Common myeloid progenitor, CD34-positive (primary cell): ENCODE measurements at places on chromosomes 12 and 14.
A peak's percentile ranks its signal among the peaks of the same experiment; 100 is the strongest.

DNA sequence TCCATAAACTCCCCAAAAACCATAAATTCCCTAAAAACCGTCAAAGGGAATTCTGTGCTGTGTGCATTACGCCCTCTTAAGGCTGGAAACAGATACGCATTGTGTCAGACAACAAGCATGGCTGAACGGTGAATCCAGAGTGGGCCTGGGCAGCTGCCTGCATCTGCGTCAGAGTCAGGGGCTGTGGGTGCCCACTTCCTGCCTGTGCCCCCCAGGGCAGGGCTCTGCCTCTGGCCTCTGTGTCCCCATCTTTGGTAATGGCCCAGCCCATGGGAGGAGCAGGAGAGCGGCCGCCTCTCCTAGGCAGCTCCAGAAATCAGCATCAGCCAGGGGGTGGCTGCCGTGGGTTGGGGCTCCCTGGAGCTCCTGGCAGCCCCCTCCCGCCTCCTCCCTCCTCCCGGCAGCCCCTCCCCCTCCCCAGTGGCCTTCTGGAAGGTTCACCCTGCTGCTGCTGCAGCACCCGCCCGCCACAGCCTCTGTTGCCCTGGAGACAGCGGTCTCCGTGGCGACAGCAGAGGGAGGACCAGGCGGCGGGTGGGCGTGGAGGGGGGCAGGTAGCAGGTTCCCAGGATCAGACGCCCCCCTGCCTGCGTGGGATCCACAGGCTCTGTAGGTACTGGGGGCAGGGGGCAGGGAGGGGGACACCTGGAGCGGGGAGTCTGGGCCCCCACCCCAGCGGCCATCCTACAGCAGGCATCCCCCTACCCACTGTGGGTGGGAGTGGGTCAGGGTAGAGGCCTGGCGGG lies 5.9 kb downstream of the MMP17 start:
- peak; percentile 35 for DNase-seq

DNA sequence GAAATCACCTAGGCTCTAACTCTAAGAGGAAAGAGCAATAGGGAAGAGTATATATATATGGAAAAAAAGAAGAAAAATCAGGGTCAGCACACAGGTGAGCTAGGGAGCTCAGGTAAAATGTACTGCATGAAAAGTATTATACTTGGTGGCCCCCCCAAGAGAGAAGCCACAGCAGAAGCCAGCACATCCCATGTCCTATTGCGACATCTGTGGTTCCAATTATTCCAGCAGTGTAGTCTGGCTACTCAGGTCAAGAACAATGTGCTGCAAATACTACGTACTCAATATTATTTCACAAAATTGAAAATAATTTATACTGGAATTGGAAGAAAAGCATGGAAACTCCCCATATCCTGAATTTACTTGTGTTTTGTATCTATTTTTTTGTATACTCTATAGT lies 85.5 kb downstream of the CEP83 start:
- no peak for DNase-seq

- DNase-seq = no peak
Observed at GRCh38 chr12:64660237-64661018, 50.1 kb downstream of the RASSF3 start.

DNA sequence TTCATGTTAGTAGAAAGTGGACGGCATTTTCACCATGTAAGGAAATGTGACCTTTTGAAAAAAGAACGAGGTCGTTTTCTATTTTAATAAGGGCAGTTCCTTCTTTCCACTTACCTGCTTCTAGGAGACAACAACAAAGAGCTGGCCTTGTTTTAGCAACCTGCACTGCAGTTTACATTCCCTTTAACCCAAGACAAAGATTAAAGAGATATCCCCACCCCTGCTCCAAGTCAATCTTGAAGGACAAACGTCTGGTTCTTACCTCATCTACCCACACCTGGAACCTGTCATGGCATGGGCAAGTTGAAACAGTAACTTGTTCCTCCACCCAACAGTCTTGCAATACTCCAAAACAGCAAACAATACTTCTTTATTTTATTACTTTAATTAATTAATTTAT lies 32.7 kb downstream of the ZCCHC8 start:
- no peak for DNase-seq

GRCh38 chr14:95068080-95068479 lies 89.2 kb downstream of the DICER1 start:
- DNase-seq = no peak

DNA sequence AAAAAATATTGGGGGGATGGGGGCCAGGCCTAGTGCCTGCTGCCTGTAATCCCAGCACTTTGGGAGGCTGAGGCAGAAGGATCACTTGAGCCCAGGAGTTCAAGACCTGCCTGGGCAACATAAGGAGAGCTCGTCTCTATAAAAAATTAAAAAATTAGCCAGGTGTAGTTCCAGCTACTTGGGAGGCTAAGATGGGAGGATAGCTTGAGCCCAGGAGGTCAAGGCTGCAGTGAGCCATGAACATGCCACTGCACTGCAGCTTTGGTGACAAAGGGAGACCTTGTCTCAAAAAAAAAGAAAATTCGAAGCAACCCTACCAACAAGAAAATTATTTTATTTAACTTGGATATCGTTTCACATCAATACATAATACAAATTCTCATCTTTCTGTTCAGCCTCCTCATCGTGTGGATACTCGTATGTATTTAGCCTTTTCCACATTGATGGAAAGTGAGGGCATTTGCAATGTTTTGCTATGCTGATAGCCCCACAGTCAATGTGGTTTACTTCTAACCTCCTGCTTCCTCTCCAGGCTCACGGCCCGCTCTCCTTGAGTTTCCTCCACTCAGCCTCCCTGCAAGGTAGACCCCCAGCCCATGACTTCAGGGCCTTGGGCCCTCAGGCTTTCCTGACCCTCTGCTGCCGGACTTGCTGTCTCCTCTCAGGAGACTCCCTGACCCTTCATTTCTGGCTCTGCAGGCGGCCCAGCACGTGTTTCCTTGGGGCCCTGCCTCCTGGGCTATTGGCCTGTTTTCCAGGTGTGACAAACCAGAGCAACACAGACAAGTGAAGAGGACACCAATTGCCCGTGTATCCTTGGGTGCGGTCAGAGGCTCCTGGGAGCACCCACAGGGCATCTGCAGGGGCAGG lies 54.8 kb downstream of the NFKBIA start:
- peak; percentile 88 for DNase-seq

DNA sequence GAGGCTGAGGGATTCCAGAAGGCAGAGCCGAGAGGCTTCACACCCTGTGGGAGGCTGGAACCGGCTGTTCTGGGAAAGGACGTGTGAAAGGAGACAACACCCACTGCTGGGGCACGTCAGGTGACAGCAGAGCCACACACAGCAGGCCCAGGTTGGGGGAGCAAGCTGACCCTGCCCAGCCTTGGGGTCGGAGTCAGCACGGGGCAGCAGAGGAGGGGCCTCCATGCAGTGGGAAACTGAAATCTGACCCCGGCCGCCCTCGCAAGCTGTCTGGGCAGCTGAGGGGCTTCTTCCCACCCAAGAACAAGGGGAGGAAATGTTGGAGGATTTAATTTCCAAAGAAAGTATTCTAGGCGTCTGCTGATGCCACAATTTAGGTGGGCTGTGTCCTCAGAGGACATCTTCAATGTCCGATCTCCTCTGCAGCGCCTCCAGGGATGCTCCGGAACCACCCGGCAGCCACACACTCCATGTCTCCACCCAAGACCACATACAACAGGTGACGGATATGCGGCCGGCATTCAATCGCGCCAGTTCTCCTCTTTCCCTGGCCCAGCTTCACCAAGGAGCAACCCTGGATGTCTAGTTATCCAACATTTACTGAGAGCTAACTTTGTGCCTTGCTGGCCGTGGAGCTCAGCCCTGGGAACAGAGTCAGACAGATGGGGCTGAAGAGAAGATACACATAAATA lies 30.7 kb downstream of the SNRNP35 start:
- no peak for DNase-seq

- DNase-seq = no peak
Observed at GRCh38 chr12:131596115-131596514, 114.8 kb upstream of the SFSWAP start.

- DNase-seq = no peak
Observed at GRCh38 chr14:105399466-105399775, 1.1 kb downstream of the TEX22 start.

GRCh38 chr12:93174048-93174447 lies 203.7 kb upstream of the NUDT4 start:
- DNase-seq = no peak

DNA sequence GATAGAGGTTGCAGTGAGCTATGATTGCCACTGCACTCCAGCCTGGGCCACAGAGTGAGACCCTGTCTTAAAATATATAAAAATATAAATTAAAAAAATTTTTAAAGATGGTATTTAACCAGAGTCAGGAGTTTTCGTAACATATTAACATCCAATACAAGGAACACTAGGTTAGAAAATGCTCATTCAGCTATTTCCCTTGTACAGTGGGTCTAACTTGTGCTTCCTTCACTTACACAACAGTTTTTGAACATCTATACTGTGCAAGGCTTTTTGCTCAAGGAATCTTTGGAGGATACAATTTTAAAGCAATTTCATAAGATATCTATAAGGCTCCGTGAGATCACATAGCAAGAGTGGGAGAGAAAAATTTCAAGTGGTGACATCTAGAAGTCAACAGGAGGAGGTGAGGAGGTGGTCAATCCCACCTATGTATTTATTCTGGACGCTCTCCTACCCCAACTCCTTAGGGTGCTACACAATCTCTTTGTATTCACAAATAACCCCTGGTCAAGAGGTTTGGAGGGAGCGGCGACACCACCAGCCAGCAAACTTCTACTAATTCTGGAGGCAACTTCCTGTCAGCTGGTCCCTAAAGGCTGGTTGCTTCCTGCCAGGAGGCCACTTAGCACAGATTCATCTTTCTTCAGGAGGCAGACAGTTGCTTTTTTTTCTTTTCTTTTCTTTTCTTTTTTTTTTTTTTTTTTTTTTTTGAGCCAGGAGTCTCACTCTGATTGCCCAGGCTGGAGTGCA lies 22.2 kb downstream of the DUSP16 start:
- DNase-seq = peak; percentile 12

DNA sequence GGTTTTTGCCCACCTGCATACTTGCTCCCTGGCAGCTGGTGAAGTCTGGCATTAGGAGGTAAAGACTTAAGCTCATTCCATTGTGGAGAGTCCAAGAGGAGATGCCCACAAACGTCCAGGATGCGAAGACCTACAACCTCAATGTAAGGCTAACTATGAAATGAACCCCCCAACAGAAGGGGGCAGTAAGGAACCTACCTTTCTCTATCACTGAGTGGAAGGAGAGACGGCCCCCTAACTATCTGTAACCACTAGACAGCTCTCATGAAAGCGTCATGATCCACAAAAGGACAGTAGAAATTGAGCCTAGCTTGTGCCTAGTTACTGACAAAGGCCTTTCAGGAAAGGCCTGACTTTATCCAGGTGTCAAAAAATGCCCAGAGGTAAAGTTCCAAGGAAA lies 55.3 kb downstream of the ZFYVE21 start:
- DNase-seq = no peak

DNA sequence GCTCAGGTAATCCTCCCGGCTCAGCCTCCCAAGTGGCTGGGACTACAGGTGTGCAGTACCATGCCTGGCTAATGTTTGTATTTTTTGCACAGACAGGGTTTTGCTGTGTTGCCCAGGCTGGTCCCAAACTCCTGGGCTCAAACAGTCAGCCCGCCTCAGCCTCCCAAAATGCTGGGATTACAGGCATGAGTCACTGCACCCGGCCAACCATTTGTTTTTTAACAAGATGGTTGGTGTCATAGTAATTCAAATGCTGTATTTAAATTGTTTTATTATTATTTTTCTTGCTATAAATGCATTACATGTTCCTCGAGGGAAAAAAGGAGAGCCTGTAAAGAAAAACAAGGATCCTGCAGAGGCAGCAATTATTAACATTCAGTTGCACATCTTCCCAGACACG lies 83.9 kb downstream of the EP400 start:
- DNase-seq = no peak

DNA sequence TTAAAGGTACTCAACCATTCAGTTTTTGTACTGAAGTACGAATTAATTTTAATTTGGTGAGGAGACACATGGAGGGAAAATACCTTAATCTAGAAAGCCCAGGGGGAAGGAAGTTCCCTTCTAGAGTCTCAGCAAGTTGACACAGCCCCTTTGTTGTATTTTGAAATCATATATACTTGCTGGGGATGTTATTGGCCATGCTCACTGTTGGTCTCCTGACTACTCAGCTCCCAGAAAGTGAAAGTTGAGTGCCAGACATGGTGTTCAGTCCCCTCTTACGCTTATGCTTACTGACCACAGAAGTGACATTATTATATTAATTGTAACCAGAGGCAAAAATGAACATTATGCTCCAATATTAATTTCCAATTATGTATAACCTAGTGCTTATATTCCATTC lies 28.1 kb downstream of the ARF6 start:
- DNase-seq = no peak

DNA sequence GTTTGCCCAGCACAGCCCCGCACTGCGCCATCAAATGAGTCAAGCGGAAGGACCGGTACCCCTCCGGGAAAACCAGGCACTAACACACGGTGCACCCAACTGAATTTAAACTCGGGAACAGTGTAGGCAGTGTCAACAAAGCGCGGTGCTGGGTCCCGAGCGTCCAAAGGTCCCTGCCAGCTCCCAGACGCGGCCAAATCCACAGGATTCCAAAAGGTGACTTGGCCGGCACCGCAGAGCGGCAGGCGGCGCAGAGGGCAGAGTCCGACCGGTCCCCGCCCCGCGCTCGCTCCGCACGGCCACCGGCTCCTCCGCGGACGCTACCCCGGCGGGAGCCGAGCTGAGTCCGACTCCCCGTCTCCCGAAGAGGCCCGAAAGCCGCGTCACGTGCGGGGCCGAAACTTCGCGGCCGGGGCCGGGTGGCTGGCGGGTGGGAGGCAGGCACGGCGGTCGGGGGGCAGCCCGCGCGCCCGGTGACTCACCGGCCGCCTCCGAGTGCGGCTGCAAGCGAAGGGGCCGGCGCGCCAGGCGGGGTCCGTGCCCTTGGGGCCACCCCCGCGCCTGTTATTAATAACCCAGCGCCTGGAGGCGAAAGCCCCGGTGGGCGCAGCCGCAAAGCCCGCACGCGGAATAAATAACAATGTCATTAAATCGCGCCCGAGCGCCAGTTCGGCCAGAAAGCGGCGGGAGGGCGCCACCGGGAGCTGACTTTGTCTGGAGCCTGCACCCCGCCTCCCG lies 863 bp downstream of the DENND5B start:
- peak; percentile 78 for DNase-seq

- DNase-seq = no peak
Observed at GRCh38 chr12:90064852-90065801, 356.5 kb upstream of the ATP2B1 start.
